ENCODE measurements at places on chromosomes 12 and 14.
A peak's percentile ranks its signal among the peaks of the same experiment; 100 is the strongest.

DNA sequence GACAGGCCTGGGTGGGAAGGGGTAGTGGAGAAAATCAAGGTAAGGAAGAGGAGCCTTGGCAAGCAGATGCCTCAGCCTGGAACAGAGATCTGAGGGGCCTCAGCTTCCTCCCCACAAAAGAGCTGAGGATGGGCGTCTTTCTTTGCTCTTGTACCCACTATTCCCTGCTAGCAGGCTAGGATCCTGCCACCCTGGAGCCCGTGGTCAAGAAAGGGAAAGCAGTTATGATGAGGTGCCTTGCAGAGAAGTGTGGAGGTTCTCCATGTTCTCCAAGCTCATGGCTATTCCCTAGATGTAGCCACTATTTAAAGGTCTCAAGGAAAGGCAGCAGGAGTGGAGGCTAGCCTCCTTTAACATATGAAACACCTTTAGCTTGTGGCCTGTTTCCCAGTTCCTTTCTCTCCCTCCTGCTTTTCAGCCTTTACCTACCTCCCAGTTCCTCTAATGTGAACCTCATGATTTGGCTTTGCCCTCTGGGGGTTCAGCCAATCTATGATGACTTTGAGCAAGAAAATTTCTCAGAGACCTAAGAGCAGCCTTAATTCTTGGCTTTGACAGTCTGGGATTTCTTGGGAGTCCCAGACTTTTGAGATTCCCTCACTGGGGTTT, 1.1 kb downstream of the IKZF4 start:
- no peak for DNase-seq

DNA sequence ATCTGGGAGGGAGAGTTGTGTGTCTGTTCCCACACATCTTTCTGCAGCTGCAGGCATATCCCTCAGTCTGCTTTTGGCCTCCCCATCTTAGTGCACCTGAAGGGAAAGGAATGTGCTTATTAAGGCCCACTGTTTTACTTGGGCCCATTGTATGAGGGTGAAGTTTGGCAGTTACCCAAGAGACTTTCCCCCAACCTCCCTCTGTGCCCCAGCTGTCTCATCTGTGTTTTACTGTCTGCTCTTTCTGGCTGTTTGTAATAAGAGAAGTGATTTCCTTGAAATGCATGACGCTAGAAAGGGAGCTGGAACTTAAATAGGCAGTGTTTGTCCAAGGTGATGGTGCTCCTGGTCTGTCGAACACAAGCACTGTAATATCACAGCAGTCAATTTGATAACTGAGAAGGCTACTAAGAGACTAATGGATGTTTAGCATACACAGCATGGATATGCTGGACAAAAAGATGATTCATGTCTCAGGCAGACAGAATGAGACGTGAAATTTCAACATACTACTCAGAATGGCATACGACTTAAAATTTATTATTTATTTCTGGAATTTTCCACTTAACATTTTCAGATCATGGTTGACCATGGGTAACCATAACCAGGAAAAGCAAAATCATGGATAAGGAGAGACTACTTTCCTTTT, 43.6 kb downstream of the FSCB start:
- DNase-seq: no peak

GRCh38 chr12:3752096-3752709, 706 bp downstream of the CRACR2A start:
- DNase-seq: peak; percentile 79

GRCh38 chr14:96991226-96991625, 194.0 kb downstream of the VRK1 start:
- no peak for DNase-seq

DNA sequence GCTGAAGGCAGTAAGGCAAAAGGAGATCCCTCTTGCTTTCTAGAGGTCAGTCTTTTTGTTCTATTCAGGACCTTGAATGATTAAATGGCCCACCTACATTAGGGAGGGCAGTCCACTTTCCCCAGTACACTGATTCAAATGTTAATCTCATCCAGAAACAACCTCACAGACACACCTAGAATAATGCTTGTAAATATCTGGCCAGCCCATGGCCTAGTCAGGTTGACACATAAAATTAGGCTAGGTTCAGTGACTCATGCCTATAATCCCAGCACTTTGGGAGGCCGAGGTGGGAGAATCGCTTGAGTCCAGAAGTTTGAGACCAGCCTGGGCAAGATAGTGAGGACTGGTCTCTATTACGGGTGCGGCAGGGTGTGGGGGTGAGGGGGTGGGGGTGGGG, 43.5 kb downstream of the MIPOL1 start:
- no peak for DNase-seq

DNA sequence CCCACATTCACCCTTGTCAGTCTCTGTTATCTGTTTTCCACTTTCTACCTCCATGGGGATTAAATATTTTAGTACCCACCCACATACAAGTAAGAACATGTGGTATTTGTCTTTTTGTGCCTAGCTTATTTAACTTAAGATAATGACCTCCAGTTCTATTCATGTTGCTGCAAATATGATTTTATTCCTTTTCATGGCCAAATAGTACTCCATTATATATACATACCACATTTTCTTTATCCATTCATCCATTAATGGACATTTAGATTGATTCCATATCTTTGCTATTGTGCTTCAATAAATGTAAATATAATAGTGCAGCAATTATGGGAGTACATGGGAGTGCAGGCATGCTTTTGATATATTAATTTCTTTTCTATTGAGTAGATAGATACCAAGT, 185.8 kb downstream of the RPAP3 start:
- no peak for DNase-seq

- DNase-seq: no peak
Measured at GRCh38 chr12:104650541-104650940, 193.8 kb downstream of the CHST11 start.

DNA sequence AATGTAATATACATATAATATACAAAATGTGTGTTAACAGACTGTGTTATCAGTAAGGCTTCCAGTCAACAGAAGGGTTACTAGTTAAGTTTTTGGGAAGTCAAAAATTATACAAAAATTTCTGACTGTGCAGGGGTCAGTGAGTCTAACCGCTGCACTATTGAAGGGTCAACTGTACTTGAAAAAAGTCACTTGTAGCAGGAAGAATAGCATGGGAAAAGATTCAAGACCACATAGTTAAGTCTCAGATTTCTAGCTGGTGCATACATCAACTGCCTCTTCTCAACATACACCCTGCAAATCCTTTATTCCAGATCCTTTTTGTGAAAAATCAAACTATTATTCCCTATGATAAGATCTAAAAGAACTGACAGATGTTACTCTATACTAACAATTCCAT, 5.9 kb downstream of the EPS8 start:
- no peak for DNase-seq

Data from CD4-positive, alpha-beta T cell treated with Interleukin-4 for 4 hours (primary cell).